CD4-positive, alpha-beta T cell treated with Interleukin-21 for 1 hour (primary cell): ENCODE measurements at places on chromosomes 7 and 10.

- no peak for DNase-seq
Observed at GRCh38 chr7:121343302-121343701, 14.5 kb downstream of the WNT16 start.

GRCh38 chr7:30714129-30714528, 31.9 kb upstream of the CRHR2 start:
- no peak for DNase-seq

- DNase-seq = no peak
Observed at GRCh38 chr10:103853428-103854264, 1.7 kb downstream of the SH3PXD2A start.

- no peak for DNase-seq
Observed at GRCh38 chr7:151729521-151729921, 147.4 kb downstream of the PRKAG2 start.

- no peak for DNase-seq
Observed at GRCh38 chr7:14850039-14850438, 52.5 kb downstream of the DGKB start.

- peak; percentile 79 for DNase-seq
Observed at GRCh38 chr10:110067960-110068770, 60.4 kb downstream of the ADD3 start.

DNA sequence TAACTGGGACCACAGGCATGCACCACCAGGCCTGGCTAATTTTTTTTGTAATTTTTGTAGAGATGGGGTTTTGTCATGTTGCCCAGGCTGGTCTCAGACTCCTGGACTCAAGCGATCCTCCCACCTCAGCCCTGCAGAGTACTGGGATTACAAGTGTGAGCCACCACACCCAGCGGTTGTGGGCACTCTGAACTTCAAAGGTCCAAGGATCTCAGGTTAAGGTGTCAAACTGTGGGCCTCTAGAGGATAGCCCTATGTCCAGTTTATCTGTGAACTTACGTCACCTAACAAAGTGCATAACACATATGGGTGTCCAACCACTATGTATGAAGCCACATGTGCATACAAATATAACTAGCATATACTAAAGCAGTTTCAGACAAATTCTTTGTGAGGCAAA, 3.2 kb upstream of the IL2RA start:
- no peak for DNase-seq

DNA sequence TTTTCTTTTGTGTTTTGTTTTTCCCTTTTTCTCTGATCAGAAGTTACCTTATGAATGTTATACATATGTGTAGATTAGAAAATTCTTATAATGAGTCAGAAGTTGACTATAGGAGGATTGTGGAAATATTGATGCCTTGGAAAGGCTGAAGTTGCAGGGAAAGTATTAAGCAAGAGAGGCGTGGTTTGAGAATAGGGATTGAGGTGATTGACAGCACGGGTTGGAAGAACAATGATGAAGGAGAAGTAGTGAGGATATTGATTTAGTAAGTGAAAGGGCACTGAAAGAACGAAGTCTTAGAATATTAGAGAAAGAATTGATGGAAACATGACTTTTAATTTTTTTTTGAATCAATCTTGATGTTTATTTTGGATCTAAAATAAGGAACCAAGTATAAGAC, 176.0 kb downstream of the EXOC4 start:
- DNase-seq = no peak

- peak; percentile 41 for DNase-seq
Observed at GRCh38 chr7:7764520-7765396, 46.4 kb upstream of the RPA3 start.

GRCh38 chr10:47115322-47115721, 184.7 kb upstream of the GDF10 start:
- DNase-seq = no peak

- DNase-seq = no peak
Observed at GRCh38 chr7:137120690-137121089, 222.8 kb downstream of the PTN start.

DNA sequence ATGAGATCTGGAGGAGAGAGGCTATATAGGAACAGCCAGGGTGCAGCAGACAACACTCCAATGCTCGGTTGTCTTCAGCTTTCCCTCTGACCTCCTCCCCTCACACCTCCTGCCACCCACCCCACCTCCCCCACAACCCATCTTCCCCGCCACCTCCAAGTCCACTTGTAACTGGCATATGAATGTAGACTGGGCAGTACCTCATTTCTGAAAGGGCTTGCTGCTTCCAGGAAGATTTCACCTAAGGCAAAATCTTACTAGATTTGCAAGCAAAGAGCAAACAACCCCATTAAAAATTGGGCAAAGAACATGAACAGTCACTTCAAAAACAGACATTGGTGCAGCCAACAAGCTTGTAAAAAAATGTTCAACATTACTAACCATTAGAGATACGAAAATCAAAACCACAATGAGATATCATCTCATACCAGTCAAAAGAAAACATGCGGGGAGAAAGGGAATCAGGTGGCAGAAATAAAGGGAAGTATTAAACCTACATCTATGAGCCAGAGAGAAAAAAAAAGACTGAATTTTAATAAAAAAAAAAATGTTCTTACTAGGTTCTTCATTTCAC, 164.6 kb upstream of the C1GALT1 start:
- no peak for DNase-seq

GRCh38 chr7:28643584-28644340, 231.4 kb downstream of the CREB5 start:
- no peak for DNase-seq

- no peak for DNase-seq
Observed at GRCh38 chr10:128528167-128528566, 401.9 kb upstream of the MKI67 start.

- no peak for DNase-seq
Observed at GRCh38 chr10:2831509-2831908, 235.8 kb upstream of the PFKP start.

GRCh38 chr10:123999261-123999660, 94.1 kb downstream of the CHST15 start:
- DNase-seq = no peak

GRCh38 chr7:98681511-98681910, 64.4 kb downstream of the NPTX2 start:
- DNase-seq = no peak

DNA sequence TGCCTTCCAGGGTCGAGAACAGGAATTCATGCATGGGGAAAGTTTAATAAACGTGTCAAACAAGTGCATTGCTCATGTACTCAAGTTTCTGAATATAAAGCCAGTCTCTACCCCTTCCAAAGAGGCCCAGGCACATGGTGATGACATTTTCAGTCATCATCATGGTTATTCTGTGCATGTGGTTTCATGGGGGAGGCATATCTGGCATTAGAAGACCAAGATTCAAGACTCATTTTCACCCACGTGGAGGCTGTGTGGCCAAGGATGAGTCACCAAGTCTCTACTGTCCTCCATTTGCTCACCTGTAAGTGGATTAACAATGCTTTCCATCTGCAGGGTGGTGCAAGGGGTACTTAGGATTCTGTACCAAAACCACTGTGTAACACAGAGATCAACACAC, 34.0 kb upstream of the CNPY1 start:
- no peak for DNase-seq

GRCh38 chr10:113948048-113948447, 93.6 kb downstream of the NHLRC2 start:
- DNase-seq = no peak

- no peak for DNase-seq
Observed at GRCh38 chr10:115654961-115655360, 561.8 kb downstream of the ATRNL1 start.

- no peak for DNase-seq
Observed at GRCh38 chr7:105643851-105644250, 62.6 kb upstream of the EFCAB10 start.

DNA sequence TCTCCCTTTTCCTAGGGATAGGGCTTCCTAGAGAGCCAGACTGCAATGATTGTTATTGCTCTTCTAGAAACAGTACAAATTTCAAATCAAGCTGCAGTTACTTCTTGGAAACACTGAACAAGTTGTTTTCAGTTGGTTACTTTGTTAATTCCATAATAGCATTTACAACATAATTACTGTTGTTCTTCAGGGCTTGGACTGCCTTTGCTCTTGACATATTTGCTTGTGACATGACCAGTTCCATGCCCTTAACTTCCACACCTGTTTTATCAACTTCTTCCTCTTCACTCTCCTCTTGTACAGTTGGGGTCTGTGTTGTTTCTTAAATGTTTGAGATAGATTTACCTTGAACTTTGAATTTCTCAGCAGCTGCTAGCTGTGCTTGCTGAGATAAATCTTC, 104.4 kb downstream of the SEC23IP start:
- no peak for DNase-seq

DNA sequence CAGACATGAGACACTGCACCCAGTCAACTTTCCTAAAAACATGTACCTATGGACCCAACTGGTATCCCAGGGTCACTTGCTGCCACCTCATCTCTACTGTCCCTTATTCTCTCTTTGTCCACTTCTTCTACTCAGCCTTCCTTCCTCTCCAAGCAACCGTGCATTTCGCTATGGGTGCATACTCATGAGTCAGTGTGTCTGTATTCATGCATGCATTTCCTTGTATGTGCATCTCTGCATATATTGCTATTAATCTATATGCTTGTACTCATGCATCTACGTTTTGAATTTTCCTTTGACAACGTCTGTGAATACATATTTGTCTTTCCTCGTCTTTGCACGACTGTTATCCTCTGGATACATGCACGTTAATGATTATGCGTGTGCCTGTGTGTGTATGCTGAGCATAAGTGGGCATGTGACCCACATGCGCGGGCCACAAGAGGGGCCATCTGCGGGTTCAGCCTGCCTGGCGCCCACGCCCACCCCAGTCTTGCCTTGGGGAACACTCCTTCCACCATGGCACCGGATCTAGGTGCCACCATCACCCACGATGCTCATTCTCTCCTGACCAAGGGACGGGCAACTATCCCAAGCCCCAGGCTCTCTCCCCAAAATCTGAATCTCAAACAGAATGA, 23.3 kb downstream of the KIAA1549 start:
- no peak for DNase-seq

DNA sequence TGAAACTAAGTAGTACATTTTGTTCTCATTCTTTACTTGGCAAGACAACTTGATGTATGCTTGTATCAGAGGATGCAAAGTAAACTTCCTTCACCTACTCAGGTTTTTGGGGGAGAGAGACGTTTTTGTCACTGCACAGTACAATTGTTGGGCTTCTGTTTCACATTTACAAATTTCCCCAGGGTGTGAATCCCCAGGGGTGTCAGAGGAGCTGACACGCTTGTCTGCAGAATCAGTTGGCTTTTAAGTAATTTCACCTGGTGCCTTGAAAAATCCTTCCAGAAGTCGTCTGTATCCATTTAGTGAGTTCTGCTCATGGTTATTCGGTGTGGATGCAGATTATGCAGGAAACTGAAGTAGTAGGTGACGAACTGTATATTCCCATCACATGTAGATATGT, 1227.7 kb upstream of the CELF2 start:
- DNase-seq = no peak

DNA sequence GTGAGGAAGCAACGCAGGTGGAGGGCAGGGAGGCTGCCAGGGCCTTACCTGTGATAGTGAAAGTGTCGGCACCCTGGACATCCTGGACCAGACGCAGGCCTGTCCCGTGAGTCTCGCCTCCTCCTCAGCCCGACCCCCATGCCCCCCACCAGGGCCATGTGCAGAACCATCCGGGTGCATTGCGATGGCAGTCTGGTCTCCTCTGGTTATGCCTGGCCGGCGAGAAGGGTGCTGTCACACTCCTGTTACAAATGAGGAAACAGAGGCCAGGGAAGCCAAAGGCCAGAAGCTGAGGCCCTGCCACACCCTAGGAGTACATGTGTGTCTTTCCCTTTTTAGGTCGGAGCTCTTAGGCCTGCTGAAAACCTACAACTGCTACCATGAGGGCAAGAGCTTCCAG, 7.2 kb downstream of the DEPP1 start:
- no peak for DNase-seq

DNA sequence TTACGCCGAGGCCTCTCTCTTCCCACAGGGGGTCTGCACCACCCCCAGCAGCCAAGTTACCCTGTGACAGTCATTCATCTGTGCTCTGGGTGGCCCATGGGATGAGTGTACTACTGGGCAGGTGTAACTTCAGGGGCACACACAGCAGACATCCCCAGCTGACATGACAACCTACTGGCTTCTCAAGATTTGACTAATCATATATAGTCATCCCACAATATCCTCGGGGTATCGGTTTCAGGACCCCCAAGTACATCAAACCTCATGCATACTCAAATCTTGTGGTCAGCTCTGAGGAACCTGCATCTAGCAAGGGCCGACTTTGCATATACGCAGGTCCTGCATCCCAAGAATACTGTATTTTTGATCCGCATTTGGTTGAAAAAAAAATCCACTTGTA, 336.9 kb upstream of the C7orf33 start:
- DNase-seq = no peak

- no peak for DNase-seq
Observed at GRCh38 chr10:33556620-33557019, 222.2 kb upstream of the NRP1 start.

- DNase-seq = no peak
Observed at GRCh38 chr10:3423384-3423783, 250.8 kb upstream of the PITRM1 start.

- DNase-seq = no peak
Observed at GRCh38 chr10:21021843-21022594, 124.9 kb upstream of the NEBL start.

DNA sequence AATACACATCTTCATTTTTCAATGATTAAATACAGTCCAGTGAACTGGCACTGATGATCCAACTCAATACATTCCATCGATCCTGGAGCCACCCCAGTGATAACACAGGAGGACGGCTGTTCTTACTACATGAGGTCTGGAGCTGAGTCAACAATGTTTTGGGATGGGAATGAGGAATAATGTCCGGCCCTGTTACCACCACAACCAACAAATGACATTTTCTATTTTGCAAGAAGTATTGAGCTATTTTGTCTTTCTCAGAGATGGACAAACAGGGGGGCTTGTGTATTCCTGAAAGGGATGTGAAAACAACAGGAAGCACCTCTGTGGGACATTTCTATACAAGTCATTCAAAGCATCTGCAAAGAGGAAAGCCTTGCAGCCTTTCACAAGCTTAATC, 249.2 kb downstream of the PARD3 start:
- DNase-seq = no peak

GRCh38 chr7:46015107-46015868, 94.2 kb upstream of the IGFBP3 start:
- DNase-seq = no peak

GRCh38 chr10:116278846-116279245, 5.8 kb upstream of the GFRA1 start:
- no peak for DNase-seq

DNA sequence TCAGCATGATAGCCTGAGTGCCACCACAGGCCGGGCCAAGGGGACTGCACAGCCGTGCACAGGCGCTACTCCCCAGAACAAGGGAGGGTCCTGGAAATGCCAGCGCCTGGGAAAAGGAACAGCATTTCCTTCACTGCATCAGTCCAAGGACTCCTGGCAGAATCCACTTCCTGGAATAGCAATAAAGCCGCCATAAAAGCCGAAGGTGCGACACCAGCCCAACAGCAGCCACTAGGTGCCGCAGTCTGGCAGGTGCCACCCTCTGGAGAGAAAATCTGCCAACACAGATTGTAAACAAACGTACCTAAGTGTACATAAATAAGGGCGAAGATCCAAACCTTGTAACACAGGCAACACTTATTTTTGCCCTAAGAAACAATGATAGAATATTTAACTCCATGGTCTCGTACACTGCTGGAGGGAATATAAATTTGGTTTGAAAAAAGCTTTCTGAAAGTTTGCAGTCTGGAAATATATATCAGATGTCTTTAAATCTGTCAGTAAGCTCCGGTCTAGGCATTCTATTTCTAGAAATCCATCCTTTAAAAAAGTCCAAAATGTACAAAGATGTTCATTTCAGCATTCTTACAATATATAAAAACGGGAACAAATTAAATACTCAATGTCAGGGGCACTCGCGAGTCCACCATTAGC, 22.2 kb downstream of the VOPP1 start:
- no peak for DNase-seq
